ENCODE measurements at places on chromosomes 1 and 21. TPM values are rescaled to one million over a fixed set of nuclear protein-coding genes. Genes with fewer than 3 reads are reported as not detected.

- DNase-seq, result no peak
Observed at GRCh38 chr1:200524092-200524491, 96.5 kb downstream of the KIF14 start.

Gene RWDD3
- total RNA-seq, result 12.7 TPM

Gene TAL1
- total RNA-seq, result 0.14 TPM

Gene IFI44L
- 120 TPM for total RNA-seq

GRCh38 chr1:183226361-183226760, 40.3 kb downstream of the LAMC2 start:
- no peak for DNase-seq

- DNase-seq, result no peak
Observed at GRCh38 chr1:24884751-24885150, 45.3 kb downstream of the RUNX3 start.

- DNase-seq, result no peak
Observed at GRCh38 chr1:160542303-160542945, 19.4 kb upstream of the SLAMF6 start.

GRCh38 chr1:65003316-65003664, 36.9 kb upstream of the JAK1 start:
- DNase-seq, result no peak

GRCh38 chr1:87155170-87155569, 173.5 kb upstream of the LMO4 start:
- no peak for DNase-seq

DNA sequence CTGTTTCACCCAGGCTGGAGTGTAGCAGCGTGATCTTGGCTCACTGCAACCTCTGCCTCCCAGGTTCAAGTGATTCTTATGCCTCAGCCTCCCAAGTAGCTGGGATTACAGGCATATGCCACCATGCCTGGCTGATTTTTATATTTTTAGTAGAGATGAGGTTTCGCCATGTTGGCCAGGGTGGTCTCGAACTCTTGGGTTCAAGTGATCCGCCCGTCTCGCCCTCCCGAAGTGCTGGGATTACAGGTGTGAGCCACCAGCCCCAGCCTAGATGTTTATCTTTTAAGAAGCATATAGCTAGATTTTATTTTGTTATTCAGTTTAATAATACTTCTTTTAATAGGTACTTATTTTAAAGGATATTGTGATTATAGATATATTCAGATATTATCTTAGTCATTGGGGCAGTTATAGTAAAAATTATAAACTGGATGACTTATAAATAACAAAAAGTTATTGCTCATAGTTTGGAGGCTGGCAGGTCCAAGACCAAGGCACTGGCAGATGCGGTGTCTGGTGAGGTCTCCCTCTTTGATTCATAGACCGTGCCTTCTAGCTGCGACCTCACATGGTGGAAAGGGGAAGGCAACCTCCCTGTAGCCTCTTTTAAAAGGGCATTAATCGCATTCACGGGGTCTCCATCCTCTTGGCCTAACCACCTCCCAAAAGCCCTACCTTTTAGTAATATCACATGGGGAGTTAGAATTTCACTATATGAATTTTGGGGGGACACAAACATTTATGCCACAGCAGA, 3.1 kb upstream of the KCNE2 start:
- no peak for DNase-seq

Gene BCAN
- total RNA-seq, result not detected

Gene PARP1
- total RNA-seq, result 234 TPM

Gene RAB42
- 0.21 TPM for total RNA-seq

DNA sequence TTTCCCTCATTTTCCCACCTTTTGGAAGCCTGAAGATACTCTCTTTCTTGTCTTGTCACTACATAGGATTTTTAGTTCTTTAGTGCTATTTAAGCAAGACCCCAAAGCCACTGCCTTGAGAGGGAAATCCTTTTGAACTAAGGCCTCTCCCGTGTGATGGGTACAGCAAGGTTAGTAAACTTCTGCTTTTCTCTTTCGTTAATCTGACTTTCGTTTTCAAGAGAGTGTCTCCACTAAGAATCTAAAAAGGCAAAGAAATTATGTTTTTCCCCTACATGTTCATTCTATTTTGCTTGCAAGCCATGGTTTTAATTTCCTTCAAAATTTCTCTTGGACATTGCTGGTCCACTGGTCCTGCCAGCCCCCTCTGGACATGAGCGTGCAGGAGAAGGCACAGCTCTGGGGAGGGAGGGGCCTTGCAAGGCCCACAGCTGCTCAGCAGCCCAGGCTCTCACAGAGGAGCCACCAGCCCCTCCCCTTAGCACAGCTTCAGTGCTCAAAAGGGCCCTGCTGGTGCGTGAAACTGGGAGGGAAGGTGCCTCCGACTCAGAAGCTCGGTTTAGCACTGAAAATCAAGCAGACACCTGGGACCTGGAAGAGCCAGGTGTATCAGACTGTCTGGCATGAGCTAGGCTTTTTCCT, 210.9 kb upstream of the GALNT2 start:
- DNase-seq, result no peak

Gene ASCL5
- total RNA-seq, result 0.16 TPM

GRCh38 chr1:165898837-165899236, 71.4 kb downstream of the UCK2 start:
- DNase-seq, result no peak

Gene RIMKLA
- 18.0 TPM for total RNA-seq

- DNase-seq, result no peak
Observed at GRCh38 chr1:218887141-218887925, 286.3 kb upstream of the LYPLAL1 start.

DNA sequence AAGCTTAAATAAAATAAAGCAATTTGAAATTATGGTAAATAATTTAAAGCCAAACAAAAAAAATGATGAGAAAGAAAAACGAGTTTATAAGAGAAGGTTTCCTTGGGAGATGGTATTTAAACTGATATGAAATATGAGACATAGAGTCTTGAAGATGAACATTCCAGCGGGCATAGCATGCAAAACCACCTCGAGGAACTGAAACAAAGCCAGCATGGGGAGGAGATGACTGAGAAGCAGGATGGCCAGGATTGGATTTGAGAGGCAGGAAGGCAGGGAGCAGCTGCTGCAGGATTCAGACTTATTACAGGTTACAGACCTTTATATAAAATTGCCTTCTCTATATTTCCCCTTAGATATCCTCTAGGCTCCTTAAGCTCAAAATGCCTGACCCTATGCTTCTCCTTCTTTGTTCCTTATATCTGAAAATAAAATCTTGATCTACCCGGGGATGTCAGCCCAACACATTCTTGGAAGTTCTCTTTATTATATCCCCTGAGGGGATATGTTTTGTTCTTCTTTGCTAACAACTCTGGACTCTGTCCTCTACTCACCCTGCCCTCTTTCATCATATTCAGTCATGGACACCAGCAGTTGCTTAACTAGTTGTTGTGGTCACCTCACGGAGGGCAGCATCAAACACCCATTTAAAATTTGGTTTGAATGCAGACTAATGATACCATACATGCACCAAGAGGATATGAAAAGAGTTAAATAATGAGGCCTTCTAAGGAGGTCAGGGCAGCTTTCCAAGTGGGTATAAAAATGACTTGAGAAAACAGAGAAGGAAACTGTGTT, 719.1 kb upstream of the B3GALT2 start:
- no peak for DNase-seq

DNA sequence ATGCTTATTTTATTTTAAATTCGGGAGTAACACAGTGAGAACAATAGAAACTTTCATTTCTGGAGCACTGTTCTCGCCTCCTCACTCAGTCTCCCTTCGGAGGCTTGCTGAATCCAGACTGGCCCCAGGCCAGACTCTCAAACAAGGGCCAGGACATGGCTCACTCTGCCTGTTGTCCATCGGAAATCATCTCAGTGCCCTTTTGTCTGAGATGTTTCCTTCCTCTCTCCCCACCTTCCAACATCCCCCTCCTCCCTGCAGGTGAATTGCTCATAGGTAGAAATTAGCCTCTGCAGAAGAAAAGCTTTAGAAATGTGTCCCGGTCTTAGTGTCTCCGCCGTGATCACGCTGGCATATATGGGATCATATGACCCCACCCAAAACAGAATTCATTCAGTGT, 55.2 kb downstream of the ERG start:
- no peak for DNase-seq

Gene FAM78B
- total RNA-seq, result not detected

- DNase-seq, result no peak
Observed at GRCh38 chr21:25555492-25555891, 51.8 kb downstream of the MRPL39 start.

Gene TMEM82
- total RNA-seq, result not detected

- DNase-seq, result no peak
Observed at GRCh38 chr1:87795615-87796337, 467.1 kb downstream of the LMO4 start.

DNA sequence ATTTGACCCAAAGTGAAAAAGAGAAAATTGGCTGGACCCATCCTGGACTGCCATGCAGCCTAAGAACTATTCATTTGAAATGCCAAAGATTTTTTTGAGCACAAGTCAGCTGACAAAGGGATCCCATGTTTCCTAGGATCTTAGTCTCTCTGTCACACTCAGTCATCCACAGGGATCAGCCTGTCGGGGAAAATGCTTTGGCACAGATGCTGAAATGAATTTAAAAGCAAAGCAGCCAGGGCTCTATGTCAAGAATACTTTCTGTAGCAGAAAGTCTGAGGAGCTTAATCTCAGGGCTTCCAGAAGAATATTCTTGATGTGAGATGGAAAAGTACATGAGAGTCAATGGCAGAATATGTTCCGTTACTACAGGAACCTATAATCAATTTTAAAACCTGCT, 1900.8 kb downstream of the MRPL39 start:
- no peak for DNase-seq

- DNase-seq, result no peak
Observed at GRCh38 chr1:209931141-209931540, 6.9 kb upstream of the SYT14 start.

DNA sequence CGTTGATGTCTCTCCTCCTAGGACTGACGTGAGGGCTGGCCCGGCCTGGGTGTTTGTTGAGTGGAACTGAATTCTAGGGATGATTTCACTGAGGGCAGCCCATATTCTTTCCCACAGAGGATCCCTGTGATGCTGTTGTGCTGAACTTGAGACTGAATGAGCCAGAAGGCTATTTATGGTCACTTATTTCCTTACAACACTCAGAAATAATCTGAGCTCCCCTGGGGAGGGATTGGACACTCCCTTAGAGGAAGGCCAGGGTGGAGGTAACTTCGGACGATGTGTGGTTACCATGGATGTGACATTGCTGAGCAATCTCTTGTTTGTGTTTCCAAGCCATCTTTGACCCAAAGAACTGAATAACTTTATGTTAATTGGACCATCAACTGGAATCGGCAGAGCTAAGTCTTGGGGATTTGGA, 5.1 kb upstream of the TMCO4 start:
- no peak for DNase-seq

GRCh38 chr1:18064534-18064933, 43.1 kb upstream of the IGSF21 start:
- no peak for DNase-seq

- DNase-seq, result no peak
Observed at GRCh38 chr1:206127336-206127735, 10.1 kb upstream of the AVPR1B start.

GRCh38 chr1:167472752-167473521, 45.4 kb downstream of the CD247 start:
- DNase-seq, result no peak

Gene AMY1C
- total RNA-seq, result not detected

DNA sequence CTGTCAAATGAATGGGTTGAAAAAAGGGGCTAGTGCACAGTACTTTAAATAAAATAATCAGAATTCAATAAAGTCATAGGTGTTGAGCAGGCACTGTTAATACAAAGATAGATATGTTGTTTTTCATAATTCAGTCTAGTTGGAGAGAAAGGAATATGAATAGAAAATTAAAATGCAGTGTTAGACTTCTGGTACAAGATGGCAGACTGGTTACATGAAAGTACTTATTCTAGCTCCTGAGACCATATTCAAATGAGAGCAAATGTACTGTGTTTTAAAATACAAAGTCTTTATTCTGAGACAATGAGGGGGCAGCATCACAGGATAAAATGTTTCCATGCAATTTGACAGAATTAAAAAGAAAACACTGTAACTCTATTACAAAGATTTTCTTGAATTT, 542.1 kb downstream of the COL11A1 start:
- no peak for DNase-seq
